ENCODE measurements at places on chromosomes 5 and 9.

DNA sequence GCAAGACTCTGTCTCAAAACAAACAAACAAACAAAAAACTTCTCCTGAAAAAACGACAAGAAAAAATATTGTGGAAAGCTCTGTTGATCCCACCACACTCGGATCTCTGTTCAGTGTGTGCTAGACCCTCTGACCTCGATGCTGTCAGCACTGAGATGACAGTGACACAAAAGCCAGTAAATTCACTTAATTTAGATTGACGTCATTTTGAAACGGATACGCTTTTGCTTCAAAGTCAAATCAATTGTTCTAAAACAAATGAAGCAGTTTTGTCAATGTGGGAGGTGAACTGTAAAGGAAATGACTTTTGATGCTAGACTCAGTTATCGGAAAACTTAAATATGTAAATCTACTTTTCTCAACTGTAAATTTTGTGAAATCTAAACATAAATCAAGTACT is 26.6 kb downstream of the CCT5 start:
- no peak for DNase-seq

DNA sequence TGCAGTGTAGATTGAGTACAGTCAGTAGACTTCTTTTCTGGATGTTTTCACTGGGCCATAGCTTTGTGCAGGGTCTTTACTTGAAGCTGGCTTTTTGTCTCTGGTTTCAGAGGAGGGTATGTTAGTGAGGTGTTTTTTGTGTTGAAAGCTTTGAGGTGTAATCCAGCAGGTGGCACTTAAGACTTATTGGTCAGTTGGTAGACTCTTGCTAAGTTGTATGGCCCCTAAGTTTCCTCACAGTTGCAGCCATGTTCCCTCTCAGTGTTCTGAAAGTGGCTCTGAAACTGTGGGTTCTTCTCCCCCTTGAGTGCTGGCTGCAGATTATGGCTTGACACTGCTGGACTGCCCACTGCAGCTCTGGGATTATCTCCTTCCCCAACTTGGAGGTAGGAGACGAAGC is 55.7 kb upstream of the SLC44A1 start:
- DNase-seq, result no peak

DNA sequence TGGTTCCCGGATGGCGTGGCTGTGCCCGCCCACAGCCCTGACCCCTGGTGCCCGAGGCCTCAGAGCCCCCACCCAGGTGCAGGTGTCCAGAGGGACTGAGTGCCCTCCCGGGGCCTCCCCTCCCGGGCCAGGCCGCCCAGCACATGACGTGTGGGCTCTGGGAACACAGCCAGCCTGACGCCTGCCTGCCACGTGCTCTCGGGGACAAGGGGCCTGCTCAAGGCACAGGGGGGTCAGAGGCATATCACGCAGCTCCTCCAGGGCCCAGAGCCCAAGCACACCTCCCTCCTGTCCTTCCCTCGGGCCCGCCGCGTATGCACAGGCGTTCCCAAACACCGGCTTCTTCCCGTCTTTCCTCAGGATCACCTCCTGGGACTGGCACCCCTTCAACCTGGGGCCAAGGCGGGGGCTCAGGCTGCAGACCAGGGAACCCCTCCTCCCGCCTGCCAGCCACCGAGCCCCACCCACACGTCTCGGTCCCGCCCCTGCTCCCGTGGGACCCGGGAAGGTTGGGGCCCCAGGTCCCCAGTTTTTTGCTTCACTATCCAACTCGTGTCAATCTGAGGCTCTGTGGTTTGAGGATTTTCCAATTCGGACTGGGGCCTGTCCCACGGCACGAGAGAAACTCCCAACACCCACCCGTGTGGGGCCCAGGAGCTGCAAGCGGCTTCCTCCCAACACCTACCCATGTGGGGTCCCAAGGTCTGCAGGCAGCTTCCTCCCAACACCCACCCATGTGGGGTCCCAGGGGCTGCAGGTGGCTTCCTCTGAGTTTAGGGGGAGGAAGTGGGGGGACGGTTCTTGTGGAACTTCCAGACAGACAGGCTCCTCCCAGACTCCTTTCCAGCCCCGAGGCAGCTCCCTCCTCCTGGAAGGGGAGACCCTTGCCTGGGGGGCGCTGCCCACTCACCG is 1.5 kb downstream of the LCN10 start:
- no peak for DNase-seq

DNA sequence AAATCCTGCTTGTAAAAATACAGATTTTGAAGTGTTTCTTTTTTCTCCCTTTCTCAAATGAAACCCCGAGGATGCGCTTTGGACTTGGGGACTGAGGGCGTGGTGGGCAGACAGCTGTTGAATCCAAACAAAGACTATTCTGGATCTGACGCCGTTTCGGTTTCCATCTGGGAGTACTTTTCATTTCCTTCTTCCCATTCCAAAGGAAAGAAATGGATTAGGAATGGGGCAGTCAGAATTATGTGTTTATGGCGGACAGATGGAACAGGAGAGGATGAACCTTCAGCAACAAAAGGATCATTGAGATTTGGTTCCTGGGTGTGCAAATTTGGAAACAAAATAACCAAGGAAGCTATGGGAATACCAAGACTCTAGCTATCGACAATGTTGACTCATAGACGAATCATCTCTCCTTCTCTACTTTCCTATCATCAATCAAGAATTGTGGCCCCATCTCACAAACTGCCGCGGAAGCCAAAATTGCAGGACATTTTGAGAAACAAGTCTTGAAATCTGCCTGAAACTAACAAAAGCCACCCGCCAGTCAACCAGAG is 300.6 kb downstream of the PARP8 start:
- DNase-seq, result peak; percentile 6

DNA sequence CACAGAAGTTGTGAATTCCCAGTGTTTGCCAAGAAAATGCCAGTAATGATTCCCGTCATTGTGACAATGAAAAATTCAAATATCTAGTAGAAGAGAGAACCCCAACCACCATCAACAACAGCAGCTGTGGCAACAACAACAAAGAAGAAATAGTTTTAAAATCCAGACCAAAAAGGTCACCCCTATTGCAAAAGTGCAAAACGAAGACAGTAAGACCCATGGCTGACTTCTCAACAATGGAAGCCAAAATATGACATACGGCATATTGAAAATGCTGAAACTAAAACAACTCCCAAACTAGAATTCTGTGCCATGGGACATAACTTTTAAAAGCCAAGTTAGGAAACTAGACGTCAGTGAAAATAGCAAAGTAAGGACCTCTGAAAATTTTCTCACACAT is 270.6 kb downstream of the IRX2 start:
- DNase-seq, result no peak

DNA sequence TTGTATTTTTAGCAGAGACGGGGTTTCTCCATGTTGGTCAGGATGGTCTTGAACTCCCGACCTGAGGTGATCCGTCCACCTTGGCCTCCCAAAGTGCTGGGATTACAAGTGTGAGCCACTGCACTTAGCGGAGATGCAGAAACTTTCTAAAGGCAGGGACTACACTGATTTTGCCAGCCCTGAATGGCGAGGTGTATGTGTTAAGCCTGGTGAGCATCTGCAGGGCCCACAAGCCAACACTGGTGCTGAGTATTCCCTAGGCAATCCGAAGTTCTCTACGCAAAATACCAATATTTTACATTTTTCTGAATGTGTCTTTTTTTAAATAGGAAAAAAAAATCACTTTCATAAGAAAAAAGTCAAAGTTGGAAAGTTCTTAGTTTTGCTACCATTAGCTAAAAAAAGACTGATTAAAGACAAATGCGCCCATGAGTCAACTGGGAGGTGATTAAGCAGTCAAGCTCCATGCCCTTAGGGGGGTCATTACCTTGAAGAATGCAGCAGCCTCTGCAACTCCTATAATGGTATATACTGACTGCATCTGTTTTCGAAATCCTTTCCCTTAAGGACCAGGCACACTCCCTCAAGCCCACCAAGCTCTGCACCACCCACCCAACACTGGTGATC is 502.8 kb downstream of the BNC2 start:
- no peak for DNase-seq

DNA sequence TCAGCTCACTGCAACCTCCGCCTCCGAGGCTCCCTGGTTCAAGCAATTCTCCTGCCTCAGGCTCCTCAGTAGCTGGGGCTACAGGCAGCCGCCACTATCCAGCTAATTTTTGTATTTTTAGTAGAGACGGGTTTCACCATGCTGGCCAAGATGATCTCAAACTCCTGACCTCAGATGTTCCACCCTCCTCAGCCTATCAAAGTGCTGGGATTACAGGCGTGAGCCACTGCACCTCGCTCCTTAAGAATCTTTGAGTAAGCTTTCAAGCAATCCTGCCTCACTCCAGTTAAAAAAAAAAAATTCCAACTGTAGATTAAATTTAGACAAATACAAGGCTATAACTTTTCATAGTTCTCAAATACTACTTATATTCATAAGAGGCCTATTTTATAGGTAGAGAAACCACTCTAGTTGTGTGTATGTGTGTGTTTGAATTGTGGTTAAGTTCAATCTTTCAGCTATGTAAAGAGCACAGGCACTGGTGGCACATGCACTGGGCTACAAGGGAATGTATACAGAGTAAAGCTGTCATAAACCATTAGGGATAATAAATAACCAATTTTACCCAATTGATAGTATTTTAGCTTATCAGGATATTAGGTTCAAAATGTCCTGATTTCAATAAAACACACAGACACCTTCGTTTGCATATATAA is 50.6 kb upstream of the RAPGEF6 start:
- no peak for DNase-seq

DNA sequence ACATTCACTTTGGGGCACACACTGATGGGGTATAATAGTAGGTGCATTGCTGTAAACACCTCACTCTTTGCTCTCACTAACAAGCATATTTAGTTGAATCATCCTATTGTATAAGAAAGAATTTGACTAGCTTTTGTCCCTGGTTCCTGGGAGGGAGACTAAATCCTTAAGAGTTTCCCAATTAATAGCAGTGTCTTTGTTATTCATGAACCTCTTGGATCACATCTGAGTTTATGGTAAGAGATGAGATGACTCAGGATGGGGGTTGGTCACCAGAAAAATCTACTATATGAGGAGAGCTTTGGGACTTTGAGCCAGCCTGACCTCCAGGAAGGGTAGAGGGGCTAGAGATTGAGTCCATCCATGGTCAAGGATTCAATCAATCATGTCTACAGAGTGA is 56.8 kb downstream of the PUM3 start:
- no peak for DNase-seq

DNA sequence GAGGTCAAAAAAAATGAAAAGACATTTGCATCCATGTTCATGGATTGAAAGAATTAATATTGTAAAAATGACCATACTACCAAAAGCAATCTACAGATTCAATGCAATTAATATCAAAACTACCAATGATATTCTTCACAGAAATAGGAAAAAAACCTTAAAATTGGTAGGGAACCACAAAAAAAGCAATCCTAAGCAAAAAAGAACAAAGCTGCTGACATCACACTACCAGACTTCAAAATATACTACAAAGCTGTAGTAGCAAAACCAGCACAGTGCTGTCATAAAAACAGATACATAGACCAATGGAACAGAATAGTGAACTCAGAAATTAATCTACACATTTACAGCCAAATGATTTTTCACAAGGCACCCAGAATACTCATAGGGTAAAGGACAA is 34.3 kb downstream of the RGMB start:
- no peak for DNase-seq
